ENCODE measurements at places on chromosomes 1 and 21.

GRCh38 chr1:220294846-220295301 lies 22.6 kb upstream of the RAB3GAP2 start:
- no peak for DNase-seq

- peak; percentile 70 for DNase-seq
Measured at GRCh38 chr1:61081686-61082310, 563 bp upstream of the NFIA start.

- peak; percentile 9 for DNase-seq
Measured at GRCh38 chr1:71047635-71048607, at the start of gene PTGER3. Gene PTGER3 (minus strand): TSS chr1:71047816. CDS start chr1:71047577, 239 bp downstream.

DNA sequence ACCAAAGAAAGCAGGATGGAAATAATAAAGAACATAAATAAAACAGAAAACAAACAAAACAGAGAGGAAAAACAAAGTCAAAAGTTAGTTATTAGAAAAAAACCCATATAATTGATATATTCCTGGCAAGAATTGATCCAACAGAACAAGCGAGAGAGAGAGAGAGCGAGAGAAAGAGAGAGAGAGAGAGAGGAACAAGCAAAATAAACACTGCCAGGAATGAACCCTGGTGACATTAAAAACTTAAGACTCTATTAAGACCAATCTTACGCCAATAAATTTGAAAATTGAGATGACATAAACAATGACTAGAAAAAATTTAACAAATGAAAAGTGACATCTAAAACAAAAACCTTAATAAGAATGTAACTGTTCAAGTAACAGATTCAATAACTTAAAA lies 64.1 kb downstream of the COP1 start:
- DNase-seq: no peak

DNA sequence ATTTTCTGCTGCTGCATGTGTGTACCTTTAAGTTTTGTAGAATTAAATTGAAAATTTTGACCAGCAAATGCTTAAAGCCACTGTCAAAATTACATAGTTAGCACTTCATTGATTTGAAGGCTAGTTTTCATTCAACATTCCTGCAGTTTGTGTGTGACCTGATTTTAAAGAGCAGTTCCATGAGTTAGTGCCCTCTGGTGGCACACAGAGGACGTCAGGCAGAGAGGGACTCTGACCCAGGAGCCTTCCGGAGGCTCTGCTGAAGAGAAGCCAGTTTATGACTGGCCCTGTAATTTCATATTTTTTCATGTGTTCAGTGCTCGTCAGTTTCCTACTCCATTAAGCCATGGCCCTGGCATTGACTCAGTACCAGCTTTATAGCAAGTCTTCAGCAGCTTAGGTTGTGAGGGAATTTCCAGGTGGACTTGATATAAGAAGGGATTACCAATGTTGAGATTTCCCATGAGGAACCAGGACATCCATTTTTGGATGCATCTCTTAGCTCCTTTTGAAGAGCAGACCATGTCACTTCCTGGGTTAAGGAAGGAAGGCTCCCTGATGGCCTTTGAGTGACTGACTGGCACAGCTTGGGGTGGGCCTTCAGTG lies 104.7 kb downstream of the CAMTA1 start:
- DNase-seq: peak; percentile 73

DNA sequence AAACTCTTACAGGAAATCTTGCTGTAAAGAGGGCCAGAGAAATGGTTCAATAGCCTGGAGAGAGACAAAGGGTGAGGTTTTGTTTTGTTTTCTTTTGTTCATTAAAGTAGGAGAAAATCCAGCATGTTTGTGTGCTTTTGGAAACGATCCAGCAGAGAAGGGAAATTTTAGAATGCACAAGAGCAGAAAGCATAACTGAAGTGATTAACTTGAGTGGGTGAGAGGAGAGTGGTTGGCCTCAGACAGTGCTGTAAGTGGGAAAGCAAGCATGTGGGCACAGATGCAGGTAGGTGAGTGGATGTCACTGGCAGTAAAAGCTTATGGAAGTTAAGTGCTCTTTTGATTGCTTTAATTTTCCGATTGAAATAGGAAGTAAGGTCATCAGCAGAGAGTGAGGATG lies 50.2 kb downstream of the EEIG2 start:
- DNase-seq: no peak

DNA sequence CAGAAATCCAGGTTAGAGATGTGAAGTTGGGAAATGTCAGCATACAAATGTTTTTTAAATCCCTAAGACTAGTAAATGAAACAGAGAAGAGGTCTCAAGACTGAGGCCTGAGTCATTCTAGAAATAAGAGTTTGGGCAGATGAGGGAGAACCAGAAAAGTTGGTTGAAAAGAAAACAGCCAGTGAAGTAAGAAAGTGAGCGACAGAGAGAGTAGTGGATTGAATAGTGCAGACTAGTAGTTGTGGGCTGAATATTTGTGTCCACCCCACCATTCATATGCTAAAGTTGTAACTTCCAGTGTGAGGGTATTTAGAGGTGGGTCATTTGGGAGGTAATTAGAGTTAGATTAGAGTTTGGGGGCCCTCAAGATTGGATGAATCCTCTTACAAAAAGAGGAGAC lies 889.2 kb downstream of the TTLL7 start:
- DNase-seq: no peak

GRCh38 chr1:180611016-180611930 lies 20.5 kb upstream of the XPR1 start:
- DNase-seq: no peak

DNA sequence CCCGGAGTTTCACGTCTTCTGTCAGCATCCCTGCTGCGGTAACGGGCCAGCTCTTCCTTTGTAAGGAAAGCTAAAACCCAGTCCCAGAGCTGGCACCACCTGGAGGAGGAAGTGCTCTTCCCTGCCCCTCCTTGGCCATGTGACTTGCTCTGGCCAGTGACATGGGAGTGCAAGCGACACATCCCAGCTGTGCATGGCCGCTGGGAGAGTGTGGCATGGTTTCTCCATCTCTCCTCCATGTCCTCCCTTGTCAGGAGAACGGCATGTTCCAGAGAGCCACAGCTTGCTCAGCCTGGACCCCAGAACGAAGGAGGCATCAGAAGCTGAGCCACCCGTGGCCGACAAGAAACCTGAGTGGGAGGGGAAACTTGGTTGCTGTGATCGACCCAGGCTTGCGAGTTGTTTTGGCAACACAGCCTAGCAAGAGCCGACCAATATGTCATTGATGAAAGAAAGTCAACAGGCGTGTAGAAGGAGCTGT lies 2.7 kb upstream of the PRXL2B start:
- DNase-seq: no peak

GRCh38 chr1:28508435-28508754 lies 2.6 kb downstream of the RCC1 start:
- peak; percentile 38 for DNase-seq

- DNase-seq: no peak
Measured at GRCh38 chr1:200542162-200542561, 78.4 kb downstream of the KIF14 start.
